ENCODE measurements at places on chromosomes 2 and 18.

- no peak for DNase-seq
These were observed 1.4 kb upstream of the NRP2 start for GRCh38 chr2:205680903-205681302.

- no peak for DNase-seq
These were observed 78.1 kb downstream of the CERKL start for GRCh38 chr2:181578829-181579228.

- no peak for DNase-seq
These were observed 2.1 kb downstream of the ZNF532 start for GRCh38 chr18:58866773-58867150.

DNA sequence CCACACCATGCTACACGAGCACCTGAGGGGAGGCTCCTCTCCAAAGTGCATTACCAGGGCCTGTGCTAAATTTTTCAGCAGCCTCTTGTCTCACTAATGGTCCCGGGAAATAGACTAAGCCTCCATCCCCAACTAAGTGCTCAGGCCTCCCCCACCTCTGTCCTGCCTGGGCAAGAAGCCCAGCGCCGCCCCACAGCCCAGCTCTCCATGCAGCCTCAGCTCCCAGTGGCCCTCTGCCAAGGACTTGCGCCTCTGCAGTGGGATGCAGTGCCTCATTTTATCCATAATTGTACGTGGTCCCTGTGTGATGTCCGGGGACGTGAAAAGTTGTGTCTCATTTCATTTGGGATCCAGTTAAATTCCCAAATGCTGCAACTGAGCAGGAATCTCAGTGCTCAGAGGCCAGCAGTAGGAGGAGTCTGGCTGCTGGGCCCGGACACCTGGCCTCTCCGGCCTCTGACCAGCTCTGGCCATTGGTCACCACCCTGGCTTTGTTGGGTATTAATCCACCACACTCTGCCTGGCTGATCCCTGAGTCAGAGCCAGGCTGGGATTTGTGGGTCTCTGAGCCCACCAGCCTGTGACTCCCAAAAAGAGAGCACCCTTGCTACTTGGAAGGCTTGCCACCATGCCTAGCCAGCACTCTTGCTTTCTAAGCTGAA is 11.4 kb upstream of the STEAP3 start:
- no peak for DNase-seq

DNA sequence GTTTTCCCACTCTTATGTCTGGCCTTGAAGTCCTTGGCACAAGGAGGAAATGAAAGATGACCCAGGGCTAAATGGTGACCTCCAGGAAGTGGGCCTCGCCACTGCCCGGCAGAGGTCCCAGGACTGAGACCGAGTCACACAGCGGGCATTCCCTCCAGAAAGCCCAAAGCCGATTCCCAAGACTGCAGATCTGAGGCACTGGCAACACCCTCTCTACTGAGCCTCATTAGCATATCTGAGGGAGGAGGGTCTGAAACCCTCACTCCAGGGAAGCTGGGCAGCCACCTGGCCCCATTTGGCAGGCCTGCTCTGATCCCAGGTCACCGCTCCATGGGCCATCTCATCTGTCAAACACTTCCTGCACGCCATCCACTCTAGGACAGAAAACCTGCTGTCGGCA is 29.1 kb downstream of the FAM178B start:
- no peak for DNase-seq

GRCh38 chr2:85504778-85505261 is 34.1 kb upstream of the MAT2A start:
- no peak for DNase-seq

DNA sequence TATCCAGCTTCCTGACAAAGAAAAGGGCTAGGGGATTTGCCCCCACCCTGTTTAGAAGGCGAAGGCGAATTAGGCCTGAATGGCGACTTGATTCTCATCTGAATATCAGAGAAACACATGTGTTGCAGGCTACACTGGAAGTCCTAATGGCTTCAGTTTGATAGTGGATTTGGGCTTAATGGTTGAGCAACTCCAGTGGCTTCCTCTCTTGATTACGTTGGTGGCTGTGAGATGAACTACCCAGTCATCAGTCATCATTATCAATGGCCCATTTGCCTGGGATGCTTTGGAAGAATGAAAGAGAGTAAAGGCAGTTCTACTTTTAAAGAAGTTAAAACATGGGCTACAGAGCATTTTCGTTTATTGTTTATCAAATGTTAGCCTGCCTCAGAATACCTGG is 60.9 kb upstream of the IL1R1 start:
- DNase-seq, result no peak

DNA sequence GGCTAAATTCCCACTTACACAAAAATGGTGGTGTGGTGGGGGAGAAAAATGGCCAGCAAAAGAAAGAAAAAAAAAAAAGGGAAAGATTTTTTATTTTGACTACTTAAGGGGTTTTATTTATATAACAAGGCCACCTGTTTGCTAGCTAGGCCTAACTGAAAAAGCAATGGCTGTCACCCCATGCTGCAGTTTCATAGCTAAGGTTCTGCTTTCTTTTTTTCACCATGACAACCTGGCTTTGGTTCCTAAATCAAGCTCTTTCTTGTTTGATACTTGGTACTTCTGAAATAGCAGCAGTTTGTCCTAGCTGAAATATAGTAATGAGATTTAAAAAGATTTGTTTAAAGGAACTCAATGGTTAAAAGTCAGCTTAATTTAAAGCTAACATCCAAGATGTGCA is 433.2 kb upstream of the MEX3C start:
- DNase-seq, result no peak

DNA sequence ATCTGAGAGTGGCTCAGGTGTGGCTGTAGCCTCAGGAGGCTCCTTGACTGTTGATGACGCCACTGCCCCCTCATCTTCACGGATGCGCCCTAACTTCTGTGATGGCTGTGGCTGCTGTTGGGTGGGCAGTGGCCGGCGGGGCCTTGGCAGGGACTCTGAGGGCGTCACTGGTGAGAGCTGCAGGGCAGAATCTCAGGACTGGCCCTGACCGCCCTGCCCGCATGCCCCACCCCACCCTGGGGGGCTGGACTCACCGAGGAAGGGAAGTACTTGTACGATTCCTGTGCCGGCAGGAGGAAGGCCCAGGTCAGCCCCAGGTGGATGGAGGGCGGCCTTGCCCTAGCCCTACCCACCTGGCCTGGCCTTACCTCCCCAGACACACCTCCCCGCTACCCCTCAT is 2.4 kb downstream of the CXXC1 start:
- DNase-seq, result no peak

Measured in hypothalamus (tissue), 51 donors.